ENCODE measurements at places on chromosomes 16 and 17.

- DNase-seq = no peak
Observed at GRCh38 chr17:2957631-2958286, 105.6 kb downstream of the OR1D5 start.

DNA sequence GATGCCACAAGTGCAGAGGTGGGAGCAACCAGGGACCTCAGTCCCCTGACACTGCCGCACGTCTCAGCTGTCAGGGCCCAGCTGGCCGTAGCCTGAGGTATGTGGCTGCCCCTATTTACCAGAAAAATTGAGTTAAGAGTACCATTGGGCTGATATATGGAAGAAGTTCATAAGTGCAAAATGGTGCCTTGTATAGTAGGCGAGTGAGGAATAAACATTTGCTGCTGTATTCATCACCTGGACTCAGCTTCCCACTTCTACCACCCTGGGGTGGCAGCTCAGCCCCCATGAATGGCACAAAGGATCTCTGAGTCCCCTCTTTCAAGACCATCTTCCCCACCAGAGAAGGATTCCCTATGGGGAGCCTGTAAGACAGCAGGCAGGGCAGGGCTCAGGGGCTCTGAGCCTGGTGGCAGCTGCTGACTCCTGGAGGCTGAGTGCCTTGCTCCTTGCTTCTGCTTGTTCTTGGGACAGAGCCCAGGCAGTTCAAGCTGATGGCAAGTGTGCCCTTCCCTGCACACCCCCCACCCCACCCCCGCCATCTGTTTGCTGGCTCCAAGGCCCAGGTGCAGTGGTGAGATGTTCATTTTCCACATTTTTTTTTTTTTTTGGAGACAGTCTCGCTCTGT is 29.0 kb downstream of the TRPV2 start:
- no peak for DNase-seq

GRCh38 chr17:8916466-8916865 is 49.0 kb upstream of the PIK3R6 start:
- no peak for DNase-seq

DNA sequence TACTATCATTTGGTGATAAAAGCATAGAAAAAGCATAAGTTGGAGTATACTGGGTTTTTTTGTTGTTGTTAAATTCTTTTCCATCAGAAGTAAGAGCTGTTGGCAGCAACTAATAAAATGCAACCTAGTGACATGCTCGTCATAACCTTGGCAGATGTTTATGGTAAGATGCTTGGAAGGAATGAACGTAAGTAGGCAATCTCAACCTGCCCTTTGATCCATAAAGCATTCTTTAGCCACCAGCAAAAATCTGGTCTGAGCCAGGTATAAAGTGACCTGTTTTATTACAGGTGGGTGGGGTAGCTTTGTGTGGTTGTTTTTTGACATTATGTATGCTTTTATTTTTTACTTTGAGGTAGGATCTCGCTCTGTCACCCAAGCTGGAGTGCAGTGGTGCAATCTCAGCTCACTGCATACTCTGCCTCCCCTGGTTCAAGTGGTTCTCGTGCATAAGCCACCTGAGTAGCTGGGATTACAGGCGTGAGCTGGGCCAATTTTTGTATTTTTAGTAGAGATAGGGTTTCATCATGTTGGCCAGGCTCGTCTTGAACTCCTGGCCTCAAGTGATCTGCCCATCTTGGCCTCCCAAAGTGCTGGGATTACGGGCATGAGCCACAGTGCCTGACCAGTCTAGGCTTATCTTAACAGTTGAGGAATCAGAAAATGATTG is 22.0 kb downstream of the WSB1 start:
- no peak for DNase-seq

- DNase-seq = no peak
Observed at GRCh38 chr16:49530427-49530970, 156.9 kb downstream of the C16orf78 start.

DNA sequence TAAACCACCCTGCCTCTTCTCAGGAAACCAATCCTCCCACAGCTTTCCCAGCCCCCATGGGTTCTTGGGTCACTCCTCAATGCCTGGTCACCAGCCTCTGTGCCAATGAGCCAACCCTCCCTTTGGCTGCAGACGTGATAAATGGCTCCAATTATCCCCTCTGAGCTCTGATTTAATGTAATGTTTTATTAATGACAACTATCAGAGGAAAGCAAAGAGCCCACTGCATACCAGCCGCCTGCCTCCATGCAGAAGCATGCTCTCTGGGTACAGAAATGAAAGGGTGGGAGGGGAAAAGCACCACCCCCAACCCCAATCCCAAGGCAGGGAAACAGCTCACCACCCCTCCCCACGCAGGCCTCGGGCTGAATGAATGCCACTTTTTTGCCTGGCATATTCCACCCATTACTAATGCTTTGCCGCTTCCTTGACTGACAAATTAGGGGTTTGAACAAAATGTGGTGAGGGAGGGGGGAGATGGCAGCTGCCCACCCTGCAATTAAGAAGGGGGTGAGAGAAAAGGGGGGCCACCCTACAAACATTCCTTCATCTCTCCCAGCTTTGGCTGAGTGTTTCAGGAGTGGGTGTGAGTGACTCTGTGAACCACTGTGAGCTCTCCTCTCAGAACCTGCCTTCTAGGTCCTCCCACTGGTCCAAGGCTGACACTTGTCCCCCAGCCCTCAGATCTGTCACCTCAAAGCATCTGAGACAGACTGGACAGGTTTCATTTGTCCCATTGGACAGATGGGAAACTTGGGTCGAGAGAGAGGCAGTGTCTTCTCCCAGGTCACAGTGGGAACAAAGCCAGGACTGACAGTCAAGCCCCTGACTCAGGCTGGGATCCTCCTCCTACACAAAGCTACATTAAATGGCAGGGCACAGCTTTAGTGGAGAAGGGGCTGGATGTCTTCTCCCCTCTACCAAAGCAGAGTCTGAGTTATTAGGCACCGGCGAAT is 161.5 kb downstream of the TMEM132E start:
- DNase-seq = no peak

DNA sequence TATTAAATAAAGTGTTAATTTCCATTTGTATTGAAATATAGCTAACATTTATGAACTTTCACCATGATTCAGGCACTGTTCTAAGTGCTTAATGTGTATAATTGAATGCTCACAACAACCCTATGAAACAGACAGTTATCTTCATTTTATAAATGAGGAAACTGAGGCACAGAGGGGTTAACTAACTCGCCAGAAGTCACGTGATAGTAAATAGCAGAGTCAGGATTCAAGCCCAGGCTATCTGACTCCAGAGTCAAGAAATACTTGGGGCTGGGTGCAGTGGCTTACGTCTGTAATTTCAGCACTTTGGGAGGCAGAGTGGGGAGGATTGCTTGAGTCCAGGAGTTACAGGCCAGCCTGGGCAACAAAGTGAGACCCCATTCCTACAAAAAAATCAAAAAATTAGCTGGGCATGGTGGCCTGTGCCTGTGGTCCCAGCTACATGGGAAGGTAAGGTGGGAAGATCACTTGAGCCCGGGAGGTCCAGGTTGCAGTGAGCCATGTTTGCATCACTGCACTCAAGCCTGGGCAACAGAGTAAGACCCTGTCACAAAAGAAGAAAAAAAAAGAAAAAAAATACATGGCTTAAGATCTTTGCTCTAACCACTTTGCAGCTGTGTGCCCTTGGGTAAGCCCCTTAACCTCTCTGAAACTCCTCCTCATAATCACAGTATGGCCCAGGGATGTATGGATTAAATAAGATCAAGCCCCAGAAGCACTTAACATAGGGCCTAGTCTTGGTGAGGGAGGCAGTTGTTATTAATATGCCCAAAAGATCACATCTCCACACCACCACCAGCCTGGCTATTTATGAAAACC is 29.0 kb downstream of the WSB1 start:
- no peak for DNase-seq

GRCh38 chr17:1515640-1516387 is 598 bp downstream of the INPP5K start:
- peak; percentile 77 for DNase-seq
